ENCODE measurements at places on chromosomes 13 and 19.

DNA sequence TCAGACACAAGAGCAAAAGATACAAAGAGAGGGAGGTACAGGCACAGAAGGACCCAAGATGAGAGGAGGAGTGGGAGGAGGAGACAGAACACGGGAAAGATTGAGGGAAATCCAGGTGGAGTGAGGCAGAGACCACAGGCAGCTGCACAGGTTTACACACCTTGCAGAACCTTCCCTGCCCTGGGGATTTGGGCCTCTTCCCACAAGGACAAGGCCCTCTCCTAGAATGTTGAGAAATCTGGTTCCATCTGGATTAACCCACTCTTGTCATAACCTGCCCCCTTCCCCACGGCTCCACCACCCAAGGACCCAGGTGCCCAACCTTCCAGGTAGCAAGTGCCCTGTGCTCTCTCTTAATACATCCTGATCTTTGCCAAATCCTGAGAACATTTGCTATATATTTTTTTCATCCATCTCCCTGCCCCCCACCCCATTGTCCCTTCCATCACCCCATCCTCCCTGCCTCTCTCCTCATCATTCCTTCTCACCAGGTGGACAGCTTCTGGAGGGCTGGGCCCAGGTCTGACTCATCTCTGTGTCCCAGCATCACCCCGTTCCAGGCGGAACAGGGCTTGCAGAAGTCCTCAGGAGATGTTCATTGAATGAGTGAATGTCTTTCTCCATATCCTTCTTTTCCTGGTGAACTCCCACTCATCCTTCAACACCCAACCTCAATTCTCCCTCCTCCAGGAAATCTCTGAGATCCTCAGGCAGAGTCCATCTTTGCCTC, 8.8 kb upstream of the KLK8 start:
- DNase-seq = no peak

- DNase-seq = no peak
Observed at GRCh38 chr19:42560731-42561130, 32.5 kb upstream of the CEACAM1 start.

DNA sequence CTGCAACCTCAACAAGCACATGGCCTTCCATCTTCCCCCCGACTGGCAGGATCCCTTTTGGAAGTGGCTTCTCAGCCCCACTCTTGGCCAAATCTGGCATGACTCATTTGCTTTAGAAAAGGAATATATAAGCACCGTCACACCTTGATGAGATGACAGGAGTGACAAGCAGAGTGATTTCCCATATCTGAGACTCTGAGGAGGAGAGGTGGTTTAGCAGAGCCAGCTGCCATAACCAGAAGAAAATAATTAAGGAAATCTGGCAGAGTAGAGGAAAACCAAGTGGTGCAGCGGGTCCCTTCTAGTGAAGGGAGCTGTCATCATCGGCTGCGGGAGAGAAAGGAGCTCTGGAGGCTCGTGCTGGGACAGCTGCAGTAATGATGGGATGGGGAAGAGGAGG, 27.5 kb upstream of the KCTD15 start:
- DNase-seq = no peak

DNA sequence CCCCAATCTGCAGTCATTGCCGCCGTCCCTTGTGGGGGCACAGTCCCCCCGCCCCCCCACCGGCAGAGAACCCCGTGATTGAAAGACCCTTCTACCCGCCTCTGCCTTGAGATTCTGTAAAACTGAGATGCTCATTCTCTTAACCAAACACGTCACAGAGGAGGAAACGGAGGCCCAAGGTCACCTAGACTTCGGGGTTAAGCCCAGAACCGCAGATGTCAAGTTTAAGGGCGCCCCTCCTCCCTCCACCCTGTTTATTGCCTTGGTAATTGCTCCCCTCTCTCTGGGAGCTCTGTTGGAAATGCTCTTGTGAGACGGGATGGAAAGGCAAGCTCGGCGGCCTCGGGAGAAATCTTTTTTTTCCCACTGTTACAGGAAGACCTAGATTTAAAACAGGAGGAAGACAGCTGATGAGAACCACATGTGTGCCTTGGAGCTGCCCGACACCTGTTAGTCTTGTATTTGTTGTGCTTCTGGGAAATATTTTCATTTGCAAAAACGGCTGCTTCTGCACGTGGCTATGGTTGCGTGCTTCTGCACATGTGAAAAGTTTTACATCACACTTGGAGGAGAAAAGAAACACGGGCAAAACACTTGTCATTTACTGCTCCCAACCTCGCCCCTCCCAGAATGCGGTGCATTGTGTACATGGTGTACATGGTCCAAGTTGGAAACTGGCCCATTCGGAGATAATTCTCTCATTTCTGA, 1.1 kb upstream of the MED26 start:
- DNase-seq = no peak

DNA sequence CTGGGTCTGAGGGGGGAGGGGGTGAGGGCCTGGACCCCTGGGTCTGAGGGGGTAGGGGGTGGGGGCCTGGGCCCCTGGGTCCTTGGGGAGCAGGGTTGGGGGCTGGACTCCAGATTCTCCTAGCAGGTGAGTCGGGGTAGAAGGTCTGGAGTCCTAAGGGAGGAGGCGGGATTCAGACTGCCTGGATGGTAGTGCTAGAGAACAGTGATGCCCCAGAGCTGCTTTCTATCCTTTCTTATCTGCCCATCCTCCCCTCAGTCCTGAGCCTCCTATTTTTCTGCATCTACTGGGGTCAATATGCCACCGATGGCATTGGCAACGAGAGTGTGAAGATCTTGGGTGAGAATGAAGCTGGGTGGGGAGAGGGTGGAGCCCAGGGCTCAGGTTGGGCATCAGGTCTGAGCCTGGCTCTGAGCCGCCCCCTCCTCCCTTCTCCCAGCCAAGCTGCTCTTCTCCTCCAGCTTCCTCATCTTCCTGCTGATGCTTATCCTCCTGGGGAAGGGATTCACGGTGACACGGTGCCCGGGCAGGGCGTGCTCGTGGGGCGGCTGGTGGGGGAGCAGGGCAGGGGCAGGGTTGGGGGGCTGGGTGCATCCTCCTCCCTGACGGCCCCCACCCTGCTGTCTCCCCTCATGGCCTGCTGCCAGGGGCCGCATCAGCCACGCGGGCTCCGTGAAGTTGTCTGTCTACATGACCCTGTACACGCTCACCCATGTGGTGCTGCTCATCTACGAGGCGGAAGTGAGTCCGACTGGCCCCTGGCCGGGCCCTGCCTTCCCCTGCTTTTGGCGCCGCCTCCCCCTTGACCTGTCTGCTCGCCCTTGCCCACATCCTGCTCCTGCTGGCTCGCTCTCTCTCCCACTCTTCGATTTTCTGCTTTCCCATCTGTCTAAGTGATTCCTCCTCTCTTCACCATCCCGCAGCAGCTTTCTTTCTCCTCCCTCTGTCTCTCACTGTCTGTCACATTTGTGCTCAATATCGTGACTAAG, 3.4 kb downstream of the TMEM145 start:
- no peak for DNase-seq

DNA sequence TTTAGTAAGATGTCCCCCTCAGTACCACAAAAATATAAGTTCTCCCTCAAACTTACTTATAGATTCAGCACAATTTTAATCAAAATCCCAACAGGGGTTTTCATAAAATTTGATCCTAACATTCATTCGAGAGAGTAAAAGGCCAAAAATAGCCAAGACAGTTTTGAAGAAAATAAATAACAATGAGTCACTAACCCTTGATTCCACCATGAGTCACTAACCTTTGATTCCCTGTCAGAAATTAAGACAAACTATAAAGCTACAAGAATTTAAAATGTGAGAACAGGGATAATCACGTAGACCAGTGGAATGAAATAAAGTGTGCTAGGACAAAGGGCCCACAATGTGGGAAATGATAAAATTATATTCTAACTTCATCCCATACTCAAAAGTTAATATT, 320.3 kb downstream of the SUCLA2 start:
- DNase-seq = no peak

GRCh38 chr13:51977625-51978024, 33.6 kb downstream of the ATP7B start:
- no peak for DNase-seq

Data from cortex of kidney (tissue), 1 donor.